Stimulated activated CD8-positive, alpha-beta memory T cell treated with anti-CD3 and anti-CD28 coated beads, Interleukin-4, amount 100 ng/mL, for 48 hours (primary cell): ENCODE measurements at places on chromosomes 4 and X.
A peak's percentile ranks its signal among the peaks of the same experiment; 100 is the strongest.

DNA sequence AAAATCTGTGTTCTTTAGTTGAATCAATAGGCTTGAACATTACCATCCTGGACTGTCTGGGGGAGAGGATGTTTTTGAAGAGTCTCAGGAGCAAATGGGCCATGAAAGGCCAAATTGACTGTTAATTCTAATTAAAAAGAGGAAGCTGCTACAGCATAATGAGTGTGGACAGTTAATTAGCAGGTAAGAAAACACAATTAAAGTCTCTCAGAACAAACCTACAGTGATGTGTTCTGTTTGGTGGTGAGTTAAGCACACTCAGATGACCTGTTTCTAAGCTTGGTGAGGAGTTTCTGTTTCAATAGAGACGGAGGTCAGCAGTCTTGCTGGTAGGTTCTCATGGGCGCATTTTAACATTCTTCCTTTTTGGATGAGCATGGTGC, 68.1 kb downstream of the DRD5 start:
- DNase-seq = no peak

DNA sequence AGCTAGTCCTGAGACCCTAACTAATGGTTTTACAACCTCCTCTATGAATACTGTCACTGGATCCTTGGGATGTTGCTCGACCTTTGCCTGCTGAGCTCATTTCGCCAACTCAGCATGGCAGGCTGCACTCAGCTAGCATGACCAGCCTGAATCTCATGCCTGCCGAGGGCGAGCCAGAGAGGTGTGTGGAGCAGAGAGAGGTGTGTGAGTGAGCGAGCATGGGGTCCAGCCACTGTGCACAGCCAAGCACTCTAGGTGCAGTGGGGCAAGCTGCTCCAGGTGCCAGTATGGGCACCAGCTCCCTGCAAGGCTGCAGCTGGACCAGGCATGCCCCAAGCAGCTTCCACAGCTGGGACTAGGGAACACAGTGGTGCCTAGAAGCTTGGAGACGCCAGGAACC, 410.9 kb downstream of the PCDH10 start:
- no peak for DNase-seq

- no peak for DNase-seq
These were observed 287.2 kb downstream of the OPHN1 start for GRCh38 chrX:68146054-68146453.

GRCh38 chr4:142203505-142203904, 567.1 kb downstream of the IL15 start:
- no peak for DNase-seq

- no peak for DNase-seq
These were observed 1.3 kb upstream of the CTSO start for GRCh38 chr4:155954939-155955338.

- no peak for DNase-seq
These were observed 121.4 kb downstream of the RNF150 start for GRCh38 chr4:141011901-141012315.

- no peak for DNase-seq
These were observed 250.8 kb downstream of the INPP4B start for GRCh38 chr4:142595222-142595871.

- DNase-seq = no peak
These were observed 49.2 kb upstream of the HDAC8 start for GRCh38 chrX:72621625-72622485.

DNA sequence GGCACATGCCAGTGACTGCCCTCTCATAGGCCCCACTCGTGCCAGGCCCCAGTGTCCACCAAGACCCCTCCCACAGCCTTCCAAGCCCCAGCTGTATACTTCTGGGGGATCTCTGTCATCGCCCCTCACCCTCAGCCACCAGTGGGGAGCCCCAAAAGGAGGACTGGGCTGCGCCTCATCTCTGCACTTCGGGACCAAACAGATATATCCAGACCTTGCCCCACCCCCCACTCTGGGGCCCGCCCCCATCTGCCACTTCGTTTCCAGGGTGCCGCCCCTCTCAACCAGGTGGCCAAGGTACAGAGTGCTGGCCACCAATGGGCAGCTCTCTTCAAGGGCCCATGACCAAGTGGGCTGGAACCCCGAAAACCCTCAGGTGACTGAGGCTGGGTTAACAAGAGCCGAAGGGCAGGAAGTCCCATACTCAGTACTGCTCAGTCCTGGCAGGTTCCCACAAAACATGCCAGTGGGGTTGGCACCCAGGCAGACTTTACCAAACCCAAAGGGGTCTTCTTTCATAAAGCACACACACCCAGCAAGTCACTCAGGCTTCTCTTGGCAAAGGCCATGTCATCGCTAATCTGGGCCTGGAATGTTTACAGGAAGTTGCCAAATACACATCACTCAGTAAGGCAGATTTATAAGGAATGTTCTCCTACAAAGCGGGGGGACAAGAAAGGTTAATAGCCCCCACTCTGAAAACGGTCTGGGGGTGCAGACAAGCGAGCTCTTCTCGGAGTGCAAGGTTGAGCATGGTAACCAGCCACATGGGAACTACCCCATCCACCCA, 4.4 kb downstream of the ZFYVE28 start:
- peak; percentile 68 for DNase-seq

DNA sequence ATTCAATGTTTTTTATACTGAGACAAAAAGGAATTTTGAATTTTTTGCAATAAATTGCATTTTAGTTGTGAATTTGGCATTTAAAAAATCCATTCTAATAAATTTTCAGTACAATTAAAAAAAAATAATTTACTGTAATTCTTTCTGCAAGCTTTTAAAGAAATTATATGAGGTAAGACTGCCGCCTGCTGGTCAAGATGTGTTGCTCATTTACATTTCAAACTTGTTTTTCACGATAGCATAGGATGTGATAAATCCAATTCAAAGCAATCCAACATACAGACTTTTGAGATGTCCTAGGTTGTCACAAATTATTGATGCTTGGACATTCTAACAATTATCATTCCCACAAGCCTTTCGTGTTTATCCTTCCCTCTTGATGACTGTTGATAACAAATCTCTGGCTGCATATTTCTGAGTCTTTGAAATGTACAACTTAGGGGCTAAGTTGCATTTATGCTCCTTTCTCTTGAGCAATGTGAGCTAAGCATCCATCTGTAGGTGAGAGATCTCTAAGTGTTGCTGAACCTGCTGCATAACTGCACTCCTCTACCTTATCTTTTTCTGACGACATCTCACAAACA, 21.7 kb upstream of the MFAP3L start:
- peak; percentile 66 for DNase-seq

- no peak for DNase-seq
These were observed 425.6 kb downstream of the INPP4B start for GRCh38 chr4:142420311-142421095.

GRCh38 chr4:27206009-27206408, 345.4 kb downstream of the STIM2 start:
- no peak for DNase-seq

DNA sequence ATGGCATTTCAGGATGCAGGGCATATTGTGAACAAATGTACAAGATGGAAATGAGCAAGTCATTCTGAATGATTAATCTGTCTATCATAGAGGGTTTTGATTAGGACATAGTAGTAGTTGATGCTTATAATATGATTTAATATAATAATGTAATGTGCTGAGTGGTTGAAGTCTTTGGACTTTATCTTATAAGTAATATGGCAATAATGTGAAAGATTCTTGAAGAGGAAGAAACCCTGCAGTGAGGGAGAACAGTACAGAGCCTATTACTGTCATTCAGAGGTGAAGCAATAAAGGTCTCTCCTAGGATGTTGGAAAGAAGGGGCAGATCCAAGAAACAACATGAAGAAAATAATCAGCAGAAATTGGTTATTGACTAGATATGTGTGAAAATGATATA, 16.6 kb downstream of the NFKB1 start:
- no peak for DNase-seq

DNA sequence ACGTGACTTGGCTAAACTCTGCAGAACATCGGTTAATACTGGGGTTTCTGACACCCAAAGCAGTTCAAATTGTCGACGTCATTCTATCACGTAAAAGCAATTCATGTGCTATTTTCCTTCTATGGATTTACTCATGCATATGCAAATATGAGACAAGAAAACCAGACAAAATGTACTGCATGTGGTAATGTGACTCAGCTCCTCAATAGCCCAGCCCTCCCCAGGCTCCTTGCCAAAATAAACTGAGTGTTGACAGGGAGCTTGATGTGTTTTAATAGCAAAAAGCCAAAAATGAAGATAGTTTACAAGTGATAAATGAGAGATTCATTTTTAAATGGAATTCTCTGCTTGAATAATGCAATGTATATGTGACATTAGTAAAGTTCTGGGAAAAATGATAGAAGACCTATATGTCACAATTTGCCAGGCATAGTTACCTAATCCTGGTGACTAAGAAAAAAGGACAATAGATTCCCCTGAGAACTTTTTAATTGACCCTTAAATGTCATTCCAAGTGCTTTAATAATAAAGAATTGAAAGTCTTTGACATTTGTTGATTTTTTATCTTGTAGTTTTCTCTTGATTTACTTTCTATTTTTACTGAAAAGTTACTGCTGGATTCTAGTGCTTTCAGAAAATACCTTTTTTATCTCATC, 1700.6 kb upstream of the TENM3 start:
- DNase-seq = no peak

- DNase-seq = no peak
These were observed 43.1 kb upstream of the BCOR start for GRCh38 chrX:40140706-40141499.

- DNase-seq = no peak
These were observed 72.3 kb downstream of the FBXW7 start for GRCh38 chr4:152463562-152463961.

- DNase-seq = no peak
These were observed 112.5 kb downstream of the SH3KBP1 start for GRCh38 chrX:19774905-19775304.

- DNase-seq = no peak
These were observed 150.6 kb upstream of the MBNL3 start for GRCh38 chrX:132639446-132639845.

DNA sequence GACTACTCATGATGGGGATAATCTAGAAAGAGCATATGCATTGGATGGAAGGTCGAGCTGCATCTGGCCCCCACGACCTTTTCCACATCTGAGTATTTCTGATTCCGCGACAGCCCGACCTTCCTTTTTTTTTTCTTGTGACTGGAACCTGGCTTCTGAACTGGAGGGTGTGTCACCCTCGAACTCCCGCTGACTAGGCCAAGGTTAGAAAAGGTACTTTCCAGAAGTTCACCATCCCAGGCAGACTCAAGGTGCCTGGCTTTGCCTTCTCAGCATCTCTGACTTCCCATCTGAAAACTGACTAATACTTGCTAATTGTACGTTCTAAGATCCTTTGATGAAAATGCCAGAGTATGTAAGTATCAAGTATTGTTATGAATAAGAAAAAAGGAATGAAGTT, 49.3 kb upstream of the CD40LG start:
- no peak for DNase-seq

- DNase-seq = no peak
These were observed 216.3 kb upstream of the LEF1 start for GRCh38 chr4:108385076-108385475.

GRCh38 chr4:20255251-20255586, 3.5 kb downstream of the SLIT2 start:
- DNase-seq = no peak

DNA sequence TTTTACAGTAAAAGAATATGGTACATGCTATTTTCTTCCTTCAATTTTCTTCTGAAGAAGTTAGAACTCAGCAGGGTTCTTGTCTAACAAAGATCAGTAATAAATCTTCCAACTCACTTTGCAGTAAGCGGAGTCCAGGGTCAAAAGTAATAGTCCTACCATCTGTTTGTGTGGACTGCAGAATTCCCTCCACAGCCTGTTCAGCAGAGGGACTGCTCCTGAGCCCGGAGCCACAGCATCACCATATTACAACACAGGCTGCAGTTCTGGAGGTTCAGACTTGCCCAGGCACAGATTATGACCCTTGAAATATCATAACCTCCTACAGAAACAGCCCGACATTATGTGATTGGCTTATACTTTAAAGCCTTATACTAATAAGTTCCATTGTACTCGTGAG, 10.3 kb downstream of the FHDC1 start:
- no peak for DNase-seq

DNA sequence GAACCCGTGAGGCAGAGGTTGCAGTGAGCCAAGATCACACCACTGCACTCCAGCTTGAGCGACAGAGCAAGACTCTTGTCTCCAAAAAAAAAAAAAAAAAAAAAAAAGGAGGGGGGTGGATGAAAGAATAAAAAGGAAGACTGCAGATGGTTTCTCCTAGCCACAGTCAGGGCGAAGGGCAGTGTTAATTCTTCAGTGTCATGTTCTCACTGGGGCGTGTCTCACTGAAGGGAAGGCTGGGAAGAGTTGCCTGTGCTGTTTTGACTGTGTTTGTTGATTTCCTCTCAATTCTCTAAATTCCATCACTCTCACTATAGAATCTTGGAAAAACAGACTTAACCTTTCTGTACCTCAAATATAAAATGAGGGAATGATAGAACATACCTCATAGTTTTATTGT, 71.6 kb upstream of the DHX15 start:
- no peak for DNase-seq

DNA sequence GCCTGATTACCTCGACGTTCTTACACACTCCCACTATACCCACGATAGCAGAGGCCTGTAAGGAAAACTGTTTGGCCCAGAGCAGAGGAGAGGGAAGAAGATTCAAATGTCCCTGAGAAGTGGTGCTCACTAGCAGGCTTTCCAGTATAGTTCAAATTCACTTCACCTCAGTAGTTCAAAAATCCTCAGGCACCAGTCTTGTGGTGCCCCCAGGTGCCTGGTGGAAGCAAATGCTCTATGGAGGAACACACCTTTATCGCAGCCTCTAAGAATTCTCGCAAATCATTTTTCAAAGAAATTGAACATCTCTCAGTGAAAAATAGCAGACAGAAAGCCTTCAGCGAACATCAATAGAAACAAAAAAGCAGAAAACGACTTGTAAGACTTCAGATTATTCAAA, 12.2 kb upstream of the MTMR1 start:
- DNase-seq = no peak

DNA sequence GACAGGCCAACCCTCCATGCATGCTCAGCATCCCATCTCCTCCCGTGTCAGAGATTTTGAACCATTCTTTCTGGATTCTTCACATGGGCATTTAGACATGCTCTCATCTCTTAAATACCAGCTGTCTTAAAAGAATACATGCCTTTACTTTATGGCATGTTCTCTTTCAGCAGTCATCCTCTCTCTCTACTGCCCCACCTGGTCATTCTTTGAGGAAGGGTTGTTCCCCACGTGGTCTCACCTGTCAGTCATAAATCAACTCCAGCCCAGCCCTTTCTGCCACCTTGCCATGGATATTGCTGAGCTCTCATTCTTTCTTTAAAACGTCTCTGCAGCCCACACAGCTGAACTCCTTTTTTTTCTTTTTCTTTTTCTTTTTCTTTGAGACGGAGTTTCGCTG, 111.3 kb downstream of the ARHGAP10 start:
- no peak for DNase-seq
